Stimulated activated CD4-positive, alpha-beta T cell treated with anti-CD3 and anti-CD28 coated beads, Interleukin-12 subunit alpha, Interleukin-12 subunit beta, amount 100 ng/mL, for 24 hours (primary cell): ENCODE measurements at places on chromosomes 3 and 15.

DNA sequence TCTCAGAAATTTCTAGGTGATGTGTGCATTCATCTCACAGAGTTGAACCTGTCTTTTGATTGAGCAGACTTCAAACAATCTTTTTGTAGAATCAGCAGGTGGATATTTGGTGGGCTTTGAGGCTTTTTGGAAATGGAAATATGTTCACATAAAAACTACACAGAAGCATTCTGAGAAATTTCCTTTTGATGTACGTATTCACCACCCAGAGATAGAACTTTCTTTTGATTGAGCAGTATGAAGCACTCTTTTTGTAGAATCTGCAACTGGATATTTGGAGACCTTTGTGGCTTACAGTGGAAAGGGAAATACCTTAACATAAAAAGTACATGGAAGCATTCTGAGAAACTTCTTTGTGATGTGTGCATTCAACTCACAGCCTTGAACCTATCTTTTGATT is 3515.0 kb downstream of the GOLGA6L6 start:
- no peak for DNase-seq

GRCh38 chr3:160163229-160163878 is 61.9 kb upstream of the C3orf80 start:
- no peak for DNase-seq

DNA sequence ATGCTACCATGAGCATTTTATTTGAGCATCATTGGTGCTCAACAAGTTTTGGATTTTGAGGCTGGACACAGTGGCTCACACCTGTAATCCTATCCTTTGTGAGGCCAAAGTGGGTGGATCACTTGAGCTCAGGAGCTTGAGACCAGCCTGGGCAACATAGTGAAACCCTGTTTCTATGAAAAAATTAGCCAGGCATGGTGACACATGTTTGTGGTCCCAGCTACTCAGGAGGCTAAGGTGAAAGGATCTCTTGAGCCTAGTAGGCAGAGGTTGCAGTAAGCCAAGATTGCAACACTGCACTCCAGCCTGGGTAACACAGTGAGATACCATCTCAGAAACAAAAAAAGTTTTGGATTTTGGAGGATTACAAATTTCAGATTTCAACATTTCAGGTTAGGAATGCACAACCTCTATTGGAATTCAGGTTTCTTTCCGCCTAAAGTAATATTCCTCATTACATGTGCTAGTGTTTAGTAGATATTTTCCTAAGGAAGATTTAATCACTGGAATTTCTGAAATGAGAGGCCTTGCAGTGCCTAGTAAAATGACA is 27.6 kb downstream of the CNOT10 start:
- DNase-seq: no peak

- DNase-seq: no peak
Measured at GRCh38 chr3:194287977-194288706, 63.0 kb downstream of the CPN2 start.

GRCh38 chr3:177832880-177833279 is 635.6 kb upstream of the TBL1XR1 start:
- DNase-seq: no peak

- peak; percentile 25 for DNase-seq
Measured at GRCh38 chr3:4977001-4977852, 2.0 kb upstream of the BHLHE40 start.

DNA sequence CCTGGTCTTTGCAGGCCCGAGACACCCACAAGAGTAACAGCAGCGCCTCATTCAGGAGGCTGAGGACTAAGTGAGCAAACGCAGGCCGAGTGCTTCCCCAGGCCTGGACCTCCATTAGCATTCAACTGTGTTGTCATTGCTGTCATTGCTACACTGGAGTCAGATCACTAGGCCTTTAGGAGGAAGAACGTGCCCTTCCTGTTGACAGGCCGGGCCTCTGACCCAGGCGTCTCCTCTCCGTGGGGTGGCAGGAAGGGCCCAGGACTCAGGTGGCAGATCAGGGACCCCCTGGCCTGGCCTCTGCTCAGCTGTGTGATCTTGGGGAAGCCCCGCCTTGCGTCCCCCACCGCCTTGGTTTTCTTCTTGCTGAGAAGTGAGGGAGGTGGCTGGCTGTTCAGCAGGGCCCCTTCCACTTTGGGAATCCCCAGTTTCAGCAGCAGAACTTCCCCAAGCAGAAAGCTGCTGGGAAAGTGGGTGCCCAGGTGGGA is 19.1 kb downstream of the ZDHHC19 start:
- DNase-seq: peak; percentile 39

GRCh38 chr15:60798821-60799220 is 319.9 kb upstream of the ICE2 start:
- peak; percentile 35 for DNase-seq

GRCh38 chr15:74173380-74174218 is at the start of gene ISLR:
Gene ISLR, plus strand, starts transcription at chr15:74173710. Its CDS starts 1,149 bp downstream, at chr15:74174859.
- DNase-seq: no peak

DNA sequence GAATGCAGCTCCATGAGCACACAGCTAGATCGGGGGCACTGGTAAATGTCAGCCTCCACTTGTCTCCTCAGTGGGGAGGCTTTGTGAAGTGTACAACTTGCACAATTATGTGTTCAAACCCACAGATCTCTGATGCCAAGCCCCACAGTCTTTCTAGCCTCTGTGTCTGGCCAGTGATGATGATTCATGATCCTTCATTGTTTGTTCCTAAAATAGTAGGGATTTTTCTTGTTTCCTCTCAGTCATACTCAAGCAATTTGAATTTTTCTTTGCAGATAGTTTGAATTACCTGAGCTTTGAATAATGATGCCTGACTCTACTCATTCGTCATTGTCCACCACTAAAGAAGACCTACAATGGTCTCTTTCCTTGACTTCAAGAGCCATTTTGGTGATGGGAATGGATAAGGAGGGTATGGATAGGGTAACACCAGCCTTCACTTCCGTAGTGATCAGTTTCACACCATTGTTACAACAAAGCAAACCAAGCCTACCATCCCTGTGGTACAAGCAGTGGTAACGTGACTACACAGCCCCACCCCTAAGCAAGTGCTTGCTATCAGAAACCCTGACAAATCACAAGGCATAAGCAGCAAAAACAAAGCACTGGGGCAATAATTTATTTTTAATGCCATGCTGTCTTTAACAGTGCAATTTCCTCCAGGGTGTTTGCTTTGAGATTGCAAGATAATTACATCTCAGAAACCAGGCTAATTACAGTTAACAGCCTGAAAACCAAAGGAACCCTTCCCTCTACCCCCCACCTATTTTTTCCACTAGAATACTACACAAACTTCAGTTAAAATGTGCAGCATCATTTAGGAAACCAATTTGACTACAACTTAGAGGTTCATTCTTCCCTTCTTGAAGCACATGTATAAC is 114.1 kb upstream of the PPP2R3A start:
- no peak for DNase-seq

DNA sequence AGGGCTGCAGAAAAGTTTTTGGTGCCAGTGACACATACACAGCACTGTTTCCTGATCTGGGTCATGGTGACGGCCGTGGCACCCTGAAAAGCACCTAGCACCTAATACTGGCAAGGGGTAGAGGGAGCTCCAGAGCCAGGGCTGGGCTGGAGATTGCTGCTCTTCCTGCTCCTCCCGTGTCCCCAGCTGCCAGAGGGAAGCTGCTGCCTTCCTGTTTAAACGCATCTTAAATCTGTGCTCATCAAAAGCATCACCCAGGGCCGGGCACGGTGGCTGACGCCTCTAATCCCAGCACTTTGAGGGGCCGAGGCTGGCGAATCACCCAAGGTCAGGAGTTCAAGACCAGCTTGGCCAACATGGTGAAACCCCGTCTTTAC is 156.7 kb upstream of the MEF2A start:
- DNase-seq: no peak

DNA sequence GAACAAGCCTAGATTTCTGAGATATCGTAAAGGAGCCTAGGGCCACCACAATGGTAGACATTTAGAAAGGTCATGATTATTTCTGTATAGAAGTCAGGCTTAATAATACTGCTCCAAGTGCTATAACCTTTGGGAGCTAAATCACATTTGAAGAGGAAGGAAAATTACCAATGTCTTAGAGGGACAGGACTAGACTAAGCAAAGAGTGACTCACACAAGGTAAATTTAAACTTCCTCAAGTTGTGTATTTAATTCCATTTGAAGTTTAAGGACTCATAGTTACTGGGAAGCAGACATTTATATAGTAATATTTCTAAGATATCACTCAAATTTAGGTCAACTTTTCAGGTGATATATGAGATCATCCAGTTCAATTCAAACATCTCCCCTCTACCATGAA is 227.6 kb upstream of the MME start:
- no peak for DNase-seq

- no peak for DNase-seq
Measured at GRCh38 chr3:11212784-11213183, 58.5 kb downstream of the HRH1 start.

DNA sequence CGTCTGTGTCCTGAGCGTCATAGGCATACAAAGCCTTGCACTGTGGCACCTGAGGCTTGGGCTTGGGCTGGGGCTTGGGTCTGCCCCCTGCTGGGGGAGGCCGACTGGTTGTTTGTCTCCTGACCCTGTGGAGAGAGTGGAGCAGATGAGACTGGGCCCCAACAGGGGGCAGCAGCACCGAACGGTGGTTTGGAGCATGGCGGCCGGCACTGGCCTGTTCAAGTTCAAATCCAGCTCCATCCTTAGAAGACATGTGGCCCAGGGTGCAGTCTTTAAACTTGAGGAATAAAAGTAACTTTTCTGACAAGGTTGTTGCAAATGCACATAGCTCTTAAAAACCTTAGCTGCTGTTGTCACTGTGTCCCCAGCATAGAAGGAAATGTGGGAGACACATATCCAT is 33.3 kb downstream of the CCNB2 start:
- peak; percentile 35 for DNase-seq

GRCh38 chr15:87944050-87944449 is 312.5 kb downstream of the NTRK3 start:
- no peak for DNase-seq
